ENCODE measurements at places on chromosomes 16 and 17.

DNA sequence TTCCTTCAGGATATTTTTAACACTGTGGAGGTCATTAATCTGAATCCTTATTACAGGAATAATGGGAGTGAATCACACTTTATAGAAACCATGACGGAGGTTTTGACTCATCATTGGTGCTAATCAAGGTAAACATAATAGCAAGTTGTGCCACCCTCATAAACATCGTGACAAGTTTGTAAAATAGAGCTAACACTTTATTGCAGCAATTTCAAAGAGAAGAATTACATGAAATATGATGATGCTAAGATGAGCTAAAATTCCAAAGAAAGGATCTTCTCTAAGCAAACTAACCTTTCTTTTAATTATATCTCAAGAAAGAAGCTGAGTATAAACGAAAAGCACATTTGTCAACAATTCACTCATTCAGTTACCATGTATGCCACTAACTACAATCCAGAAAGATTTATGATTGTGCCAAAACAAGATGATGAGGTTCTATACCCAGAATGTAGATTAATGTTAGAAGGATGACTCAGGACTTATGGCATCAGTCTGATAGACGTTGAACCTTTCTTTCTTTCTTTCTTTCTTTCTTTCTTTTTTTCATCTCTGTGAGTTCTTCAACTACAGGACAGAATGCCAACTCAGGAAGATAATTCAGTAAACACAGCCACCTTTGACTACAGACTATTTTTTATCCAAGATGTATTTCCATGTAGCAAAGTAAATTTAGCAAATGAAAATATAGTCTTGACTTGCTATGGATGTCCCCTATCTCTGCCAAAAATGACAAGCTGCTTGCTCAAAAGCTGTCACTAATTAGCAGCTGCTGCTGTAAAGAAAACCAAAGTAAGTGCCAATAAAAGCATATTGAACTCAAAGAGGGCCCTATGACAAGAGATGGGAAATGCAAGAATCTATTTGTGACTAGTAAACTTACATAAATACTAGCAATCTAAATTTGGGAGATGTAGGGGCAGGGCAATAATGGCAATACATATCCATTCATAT, 23.3 kb downstream of the STAT5B start:
- DNase-seq = no peak

- no peak for DNase-seq
Observed at GRCh38 chr16:67930678-67931211, 917 bp downstream of the CTRL start.

DNA sequence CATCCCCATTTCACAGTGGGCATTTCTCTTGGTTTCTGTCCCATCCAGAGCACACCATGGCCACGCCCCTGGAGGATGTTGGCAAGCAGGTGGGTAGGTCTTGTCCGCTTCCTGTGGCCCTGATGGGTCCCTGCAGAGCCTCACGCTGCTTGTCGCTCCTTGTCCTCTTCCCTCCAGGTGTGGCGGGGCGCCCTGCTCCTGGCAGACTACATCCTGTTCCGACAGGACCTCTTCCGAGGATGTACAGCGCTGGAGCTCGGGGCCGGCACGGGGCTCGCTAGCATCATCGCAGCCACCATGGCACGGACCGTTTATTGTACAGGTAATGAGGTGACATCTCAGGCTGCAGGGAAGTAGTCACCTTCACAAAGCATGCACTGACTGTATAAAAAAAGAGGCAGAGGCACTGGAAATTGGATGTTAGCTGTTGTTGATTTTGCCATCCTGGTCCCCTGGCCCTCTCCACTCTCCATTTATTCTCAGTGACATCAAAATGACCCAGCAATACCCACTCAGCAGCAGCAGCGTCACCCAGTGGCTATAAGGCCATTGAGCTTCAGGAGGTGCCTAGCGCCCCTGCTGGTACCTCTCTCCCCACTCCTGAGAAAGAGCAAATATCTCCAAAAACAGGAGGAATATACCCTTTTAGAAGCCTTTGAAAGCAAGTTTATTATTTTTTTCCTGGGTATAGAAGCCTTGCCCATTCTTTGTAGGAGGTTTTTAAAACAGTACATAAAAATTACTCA, 13.7 kb downstream of the METTL22 start:
- DNase-seq = no peak

DNA sequence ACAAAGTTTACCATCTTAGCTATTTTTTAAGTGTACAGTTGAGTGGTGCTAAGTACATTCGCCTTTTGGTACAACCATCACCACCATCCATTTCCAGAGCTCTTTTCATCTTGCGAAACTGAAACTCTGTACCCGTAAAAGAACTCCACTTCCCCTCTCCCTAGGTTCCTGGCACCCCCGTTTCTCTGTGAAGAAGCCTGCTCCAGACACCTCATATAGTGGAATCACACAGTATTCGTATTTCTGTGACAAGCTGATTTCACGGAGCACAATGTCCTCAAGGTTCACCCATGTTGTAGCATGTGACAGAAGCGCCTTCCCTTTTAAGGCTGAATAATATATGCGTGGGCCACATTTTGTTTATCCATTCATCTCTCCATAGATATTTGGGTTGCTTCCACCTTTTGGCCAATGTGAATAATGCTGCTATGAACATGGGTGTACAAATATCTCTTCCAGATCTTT, 54.2 kb upstream of the MAP3K14 start:
- peak; percentile 42 for DNase-seq

GRCh38 chr17:33647956-33648355, 354.9 kb upstream of the ASIC2 start:
- no peak for DNase-seq

- DNase-seq = peak; percentile 48
Observed at GRCh38 chr17:45431531-45432404, 902 bp downstream of the ARHGAP27 start.

GRCh38 chr17:51745993-51746392, 412.5 kb downstream of the CA10 start:
- no peak for DNase-seq

- DNase-seq = no peak
Observed at GRCh38 chr17:3658784-3659449, 9.5 kb downstream of the TAX1BP3 start.

DNA sequence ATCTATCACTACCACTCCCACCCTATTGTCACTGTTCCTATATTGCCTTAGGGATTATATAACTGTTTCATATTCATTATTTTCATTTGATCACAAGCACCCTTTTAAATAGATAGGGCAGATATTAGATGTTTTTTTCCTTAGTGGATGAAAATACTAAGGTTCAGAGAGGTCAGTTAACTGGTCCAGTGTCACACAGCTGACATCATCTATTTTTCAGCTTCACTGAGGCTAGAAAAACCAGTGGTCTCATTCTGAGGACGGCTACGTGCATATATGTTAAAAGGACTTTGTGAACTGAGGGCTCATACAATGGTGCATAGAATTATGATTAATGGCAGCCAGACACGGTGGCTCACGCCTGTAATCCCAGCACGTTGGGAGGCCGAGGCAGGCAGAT, 29.0 kb upstream of the RGS9 start:
- DNase-seq = no peak

DNA sequence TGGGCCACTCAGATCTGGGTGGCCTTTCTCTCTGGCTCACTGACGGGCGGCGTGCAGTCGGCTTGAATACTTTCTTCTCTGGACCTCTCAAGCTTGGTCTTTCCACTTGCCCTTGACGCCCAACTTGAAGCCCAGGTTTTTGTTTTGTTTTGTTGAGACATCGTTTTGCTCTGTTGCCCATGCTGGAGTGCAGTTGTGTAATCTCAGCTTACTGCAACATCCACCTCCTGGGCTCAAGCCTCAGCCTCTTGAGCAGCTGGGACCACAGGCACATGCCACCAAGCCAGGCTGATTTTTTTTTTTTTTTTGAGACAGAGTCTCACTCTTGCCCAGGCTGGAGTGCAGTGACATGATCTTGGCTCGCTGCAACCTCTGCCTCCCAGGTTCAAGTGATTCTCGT, 22.7 kb upstream of the KIF19 start:
- DNase-seq = peak; percentile 16

- no peak for DNase-seq
Observed at GRCh38 chr17:19410091-19410490, 941 bp upstream of the RNF112 start.
